Activated gamma-delta T cell treated with Interleukin-2 at 50 U/mL for 16 hours (primary cell): ENCODE measurements at places on chromosomes 5 and 9.
A peak's percentile ranks its signal among the peaks of the same experiment; 100 is the strongest.

- no peak for DNase-seq
Observed at GRCh38 chr9:109828254-109828653, 48.3 kb downstream of the PALM2AKAP2 start.

DNA sequence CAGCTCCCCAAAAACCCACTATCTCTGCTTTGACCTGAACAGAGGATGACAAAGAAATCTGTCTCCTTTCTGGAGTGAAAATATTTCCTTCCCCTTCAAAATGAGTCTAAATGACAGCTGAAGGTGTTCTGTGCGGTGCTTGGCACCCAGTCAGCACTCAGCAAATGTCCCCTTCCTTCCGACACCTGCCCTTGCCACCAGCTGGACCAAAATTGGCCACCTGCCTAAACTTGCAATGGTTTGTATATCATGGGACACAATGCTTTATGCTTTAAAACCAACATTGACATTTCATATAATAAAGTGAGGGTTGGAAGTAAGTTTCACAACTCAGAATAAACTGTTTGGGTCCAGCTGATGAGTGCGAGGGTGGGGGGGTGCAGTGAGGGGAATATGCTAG lies 7.5 kb upstream of the TTC1 start:
- no peak for DNase-seq

- DNase-seq, result no peak
Observed at GRCh38 chr5:35066260-35066795, 18.6 kb upstream of the AGXT2 start.

DNA sequence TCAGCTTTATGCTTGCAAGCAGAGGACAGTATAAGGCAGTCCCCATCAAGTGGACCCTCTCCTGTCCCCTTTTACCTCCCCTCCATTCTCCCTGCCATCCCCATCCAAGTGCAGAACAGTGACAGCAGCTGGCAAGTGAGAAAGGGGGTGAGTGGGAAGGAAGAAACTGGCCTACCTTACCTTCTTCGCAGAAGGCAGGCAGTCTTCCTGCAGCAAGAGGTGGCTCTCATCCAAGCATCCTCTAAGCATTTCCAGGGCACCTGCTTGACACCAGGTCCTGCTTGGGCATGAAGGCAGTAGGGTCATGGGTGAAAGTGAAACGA lies 77.3 kb upstream of the SH3PXD2B start:
- no peak for DNase-seq

DNA sequence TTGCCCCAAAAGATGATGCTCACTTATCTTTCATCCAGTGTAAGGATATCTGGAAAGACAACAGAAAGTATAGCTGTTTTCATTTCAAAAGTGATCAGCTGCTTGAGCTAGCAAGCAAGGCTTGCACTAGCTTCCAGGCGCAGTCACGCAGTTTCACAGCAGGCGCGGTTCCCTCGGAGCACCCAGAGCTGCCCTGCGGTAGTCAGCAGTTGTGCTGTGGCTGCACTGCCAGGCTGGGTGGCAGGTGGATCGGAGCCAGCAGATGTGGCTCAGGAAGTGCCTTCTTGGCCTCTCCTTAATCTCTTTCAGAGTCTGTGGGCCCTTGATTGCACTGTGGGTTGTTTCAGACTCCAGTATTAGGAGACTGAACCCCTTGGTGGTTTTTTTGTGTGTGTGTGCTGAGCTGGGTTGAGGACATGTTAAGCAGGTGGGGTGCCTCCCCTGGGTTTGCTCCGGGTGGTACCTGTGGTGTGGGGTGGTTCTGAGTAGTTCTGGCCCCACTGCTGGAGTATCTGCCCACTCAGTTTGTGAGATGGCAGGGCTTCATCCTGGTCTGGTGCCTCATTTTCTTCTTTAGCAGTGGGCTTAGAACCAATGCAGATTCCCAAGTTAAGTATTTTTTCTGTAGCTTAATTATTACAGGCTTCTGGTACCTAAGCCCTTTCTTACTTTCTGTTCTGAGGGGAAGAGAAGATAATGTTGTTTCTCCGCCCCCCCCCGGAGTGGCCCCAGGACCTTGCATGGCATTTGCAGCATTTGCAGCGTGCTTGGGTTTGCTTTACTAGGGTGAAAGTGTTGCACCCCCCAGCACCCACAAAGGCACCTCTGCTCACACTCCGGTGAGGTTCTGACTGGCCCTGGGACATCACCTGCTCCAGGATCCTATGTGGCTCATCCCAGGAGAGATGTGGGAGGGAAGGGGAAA lies 16.4 kb downstream of the TENT4A start:
- DNase-seq, result peak; percentile 30

- no peak for DNase-seq
Observed at GRCh38 chr5:132480042-132480441, 10.5 kb downstream of the IRF1 start.

- no peak for DNase-seq
Observed at GRCh38 chr5:153084511-153084910, 406.0 kb upstream of the GRIA1 start.
